ENCODE measurements at places on chromosomes 7 and 10.

- DNase-seq, result no peak
These were observed 9.4 kb upstream of the ANKRD1 start for GRCh38 chr10:90930070-90930837.

GRCh38 chr10:47318706-47319105 lies 3.5 kb upstream of the GDF2 start:
- no peak for DNase-seq

DNA sequence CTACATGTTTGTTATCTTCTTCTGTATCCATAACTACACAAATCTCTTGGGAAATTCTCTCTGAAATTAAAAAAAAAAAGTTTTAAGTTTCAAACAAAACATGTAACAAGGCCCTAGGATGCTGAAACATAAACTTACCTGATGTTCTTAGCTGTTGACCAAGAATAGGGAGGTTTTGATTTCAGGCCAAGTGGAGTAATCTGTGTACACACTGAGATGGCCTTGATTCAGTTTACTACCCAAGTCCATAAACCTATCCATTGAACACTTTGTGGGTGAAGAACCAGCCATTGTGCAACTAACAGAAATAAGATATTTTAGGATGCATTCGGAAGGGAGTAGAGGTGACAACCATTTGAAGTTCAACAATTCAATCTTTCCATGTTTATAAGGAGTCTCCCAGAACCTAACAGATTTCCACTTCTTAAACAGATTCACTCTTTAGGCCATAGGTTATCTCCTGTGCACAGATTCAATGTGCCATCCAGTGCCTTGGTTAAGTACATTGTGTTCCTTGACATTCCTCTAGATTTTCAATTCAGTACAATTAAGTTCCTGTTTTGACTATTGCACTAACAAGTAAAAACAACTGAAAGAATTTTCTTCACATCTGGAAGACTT lies 143.1 kb downstream of the CRPPA start:
- no peak for DNase-seq

DNA sequence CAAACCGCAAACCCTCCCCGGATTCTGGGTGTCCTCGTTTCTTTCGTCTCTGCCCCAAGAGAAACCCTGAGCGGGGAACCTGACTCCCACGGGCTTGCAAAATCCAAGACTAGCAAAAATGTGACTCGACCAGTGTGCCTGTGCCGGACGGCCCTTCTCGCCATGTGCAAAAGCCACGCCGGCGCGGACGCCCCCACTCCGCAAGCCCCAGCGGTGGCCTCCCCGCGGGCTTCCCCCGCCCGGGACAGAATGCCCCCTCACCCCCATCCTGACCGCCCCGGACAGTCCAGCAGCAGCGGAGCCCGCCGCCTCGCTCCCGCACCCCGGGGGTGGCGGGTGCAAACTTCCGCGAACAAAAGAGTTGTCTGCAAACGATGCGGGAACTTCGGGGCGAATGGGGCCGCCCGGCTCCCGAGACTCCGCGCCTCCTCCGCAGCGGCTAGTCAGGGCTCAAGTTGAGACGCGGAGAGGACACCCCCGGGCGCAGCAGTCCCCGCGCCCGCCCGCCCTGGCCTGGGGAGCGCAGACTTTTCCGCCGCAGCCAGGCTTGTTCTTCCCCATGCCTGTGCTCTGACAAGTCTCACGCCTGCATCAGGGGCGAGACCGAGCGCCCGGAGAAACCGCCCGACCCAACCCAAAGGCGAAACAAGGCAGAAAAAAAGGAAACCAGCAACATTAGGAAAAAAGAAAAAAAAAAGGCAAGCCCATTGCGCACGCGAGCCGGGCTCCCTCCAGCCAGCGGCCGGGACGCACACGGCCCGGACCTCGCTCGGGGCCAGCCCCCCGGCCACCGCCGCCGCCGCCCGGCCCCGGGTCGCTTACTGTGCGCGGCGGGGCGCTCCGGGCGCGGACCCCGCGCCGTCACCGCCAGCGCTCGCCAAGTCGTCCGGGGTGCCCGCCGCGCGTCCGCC lies 732 bp downstream of the FAM53B start:
- no peak for DNase-seq

GRCh38 chr10:306007-306674 lies 170.9 kb downstream of the ZMYND11 start:
- DNase-seq, result no peak

GRCh38 chr10:97136756-97137155 lies 49.0 kb downstream of the SLIT1 start:
- no peak for DNase-seq

- DNase-seq, result no peak
These were observed 220.2 kb downstream of the ARHGAP12 start for GRCh38 chr10:31708474-31708873.

DNA sequence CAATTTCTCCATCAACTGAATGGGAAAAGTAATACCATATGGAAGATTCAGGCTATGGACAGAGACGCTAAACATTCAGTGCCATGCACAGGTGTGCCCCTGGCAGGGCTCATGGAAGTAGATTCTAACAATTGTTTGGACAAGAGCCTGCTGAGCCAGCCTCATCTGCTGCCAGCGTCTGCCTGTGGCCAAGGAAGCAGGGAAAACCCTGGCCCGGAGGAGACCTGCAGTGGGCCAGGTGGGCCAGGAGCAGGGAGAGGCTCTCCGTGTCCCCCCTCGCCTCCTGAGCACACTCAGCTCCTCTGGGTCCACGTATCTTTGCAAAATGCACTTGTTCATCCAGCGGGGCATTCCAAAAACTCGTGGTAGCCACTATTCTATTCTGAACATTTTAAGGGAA lies 130.1 kb downstream of the TCERG1L start:
- DNase-seq, result no peak

- DNase-seq, result no peak
These were observed 22.8 kb upstream of the ANKRD2 start for GRCh38 chr10:97549587-97550322.

DNA sequence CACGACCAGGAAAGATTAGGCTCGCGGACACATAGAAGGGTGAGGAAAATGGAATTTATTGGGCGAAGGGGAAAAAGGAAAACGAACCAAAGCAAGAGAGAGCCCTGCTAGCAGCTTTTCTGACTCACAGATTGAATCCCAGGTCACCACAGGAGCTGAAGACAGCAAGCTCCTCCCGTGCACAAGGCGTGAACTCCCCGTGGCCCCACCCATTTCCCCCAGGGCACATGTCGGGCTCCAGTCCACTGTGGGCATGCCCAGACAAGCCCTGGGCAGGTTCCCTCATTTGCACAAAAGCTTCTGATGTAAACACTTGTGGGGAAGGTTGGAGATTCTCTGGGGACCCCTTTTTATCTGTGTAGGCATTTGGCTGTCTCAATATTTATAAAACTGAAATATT lies 582.4 kb downstream of the SUGCT start:
- peak; percentile 38 for DNase-seq
